ENCODE measurements at places on chromosomes 6 and 20. TPM values are rescaled to one million over a fixed set of nuclear protein-coding genes. Genes with fewer than 3 reads are reported as not detected.

Gene FAM209A
- polyA plus RNA-seq: not detected

Gene HLA-G
- polyA plus RNA-seq: 8.1 TPM

Gene ENPP5
- 4.1 TPM for polyA plus RNA-seq

Gene TGM3
- 0.91 TPM for polyA plus RNA-seq

Gene HEY2
- 16.4 TPM for polyA plus RNA-seq

Gene SLC44A4
- 0.48 TPM for polyA plus RNA-seq

Gene TREM1
- polyA plus RNA-seq: 0.24 TPM

DNA sequence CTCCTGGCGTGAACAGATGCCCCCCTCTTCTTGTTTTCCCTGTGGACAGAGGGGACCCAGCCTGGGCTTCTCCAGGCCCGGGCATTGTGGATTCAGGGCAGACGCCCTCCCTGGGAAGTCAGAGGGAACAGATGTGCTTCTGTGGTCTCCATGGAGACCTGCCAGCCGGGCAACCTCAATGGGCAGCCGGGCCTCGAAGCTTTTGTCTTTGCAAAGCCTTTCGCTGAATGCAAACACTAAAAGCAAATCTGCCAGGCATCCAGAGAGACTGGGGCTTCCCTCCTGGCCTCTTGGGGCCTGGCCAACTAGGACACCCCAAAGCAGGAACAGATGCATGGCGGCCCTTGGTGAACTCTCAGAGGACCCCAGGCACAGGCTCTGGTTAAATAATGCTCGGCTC lies 370.0 kb upstream of the SULF2 start:
- DNase-seq: no peak

DNA sequence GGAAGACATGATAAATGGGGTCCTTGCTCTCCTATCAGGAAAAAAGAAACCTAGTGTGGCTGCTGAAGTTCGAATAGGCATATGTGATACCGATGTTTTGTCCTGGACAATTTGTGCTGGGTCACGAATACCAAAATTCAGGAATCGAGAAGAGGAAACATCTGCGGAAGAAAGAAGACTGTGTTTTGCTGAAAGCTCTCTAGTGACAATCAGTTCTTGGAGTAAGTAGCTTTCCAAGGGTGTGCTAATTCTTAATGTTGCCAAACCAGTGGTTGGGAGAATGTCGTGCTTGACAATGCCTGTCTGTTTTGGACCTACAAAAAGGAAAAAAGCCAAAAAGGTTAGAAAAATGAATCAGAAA lies 956.1 kb downstream of the PHF3 start:
- DNase-seq: peak; percentile 71

- DNase-seq: no peak
Observed at GRCh38 chr20:34528921-34529297, 12.7 kb downstream of the DYNLRB1 start.

GRCh38 chr6:129239825-129240491 lies 357.0 kb downstream of the LAMA2 start:
- no peak for DNase-seq

- no peak for DNase-seq
Observed at GRCh38 chr6:34855463-34855862, 32.4 kb downstream of the TAF11 start.

- DNase-seq: no peak
Observed at GRCh38 chr6:150765067-150765764, 100.3 kb upstream of the MTHFD1L start.

DNA sequence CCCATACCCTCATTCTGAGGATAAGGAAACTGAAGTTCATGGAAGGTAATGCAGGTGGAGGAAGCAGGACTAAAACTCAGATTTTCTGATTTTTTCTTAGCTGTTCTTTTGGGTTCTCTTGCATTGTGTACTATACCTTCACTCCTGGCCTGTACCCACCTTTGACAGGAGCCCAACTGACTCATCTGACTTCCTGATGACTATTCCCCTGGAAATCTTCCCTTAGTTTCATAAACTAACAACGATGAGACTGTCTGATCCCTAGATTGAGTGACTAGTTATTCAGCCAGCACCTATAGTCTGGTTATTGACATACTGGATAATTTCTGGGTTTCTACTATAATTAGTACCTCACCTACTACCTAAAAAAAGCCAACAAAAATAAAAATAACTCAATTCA lies 10.1 kb downstream of the CRYBG1 start:
- no peak for DNase-seq

DNA sequence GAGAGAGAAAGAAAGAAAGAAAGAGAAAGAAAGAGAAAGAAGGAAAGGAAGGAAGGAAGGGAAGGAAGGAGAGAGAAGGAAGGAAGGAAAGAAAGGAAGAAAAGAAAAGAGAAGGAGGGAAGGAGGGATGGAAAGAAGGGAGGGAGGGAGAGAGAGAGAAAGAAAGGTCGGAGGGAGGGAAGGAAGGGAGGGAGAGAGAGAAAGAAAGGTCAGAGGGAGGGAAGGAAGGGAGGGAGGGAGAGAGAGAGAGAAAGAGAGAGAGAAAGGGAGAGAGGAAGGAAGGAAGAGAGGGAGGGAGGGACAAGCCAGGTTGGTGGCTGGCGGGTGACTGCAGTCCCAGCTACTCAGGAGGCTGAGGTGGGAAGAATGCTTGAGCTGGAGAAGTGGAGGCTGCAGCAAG lies 27.3 kb upstream of the ZNF184 start:
- DNase-seq: no peak

- peak; percentile 63 for DNase-seq
Observed at GRCh38 chr20:58306421-58307261, 2.9 kb upstream of the RAB22A start.

DNA sequence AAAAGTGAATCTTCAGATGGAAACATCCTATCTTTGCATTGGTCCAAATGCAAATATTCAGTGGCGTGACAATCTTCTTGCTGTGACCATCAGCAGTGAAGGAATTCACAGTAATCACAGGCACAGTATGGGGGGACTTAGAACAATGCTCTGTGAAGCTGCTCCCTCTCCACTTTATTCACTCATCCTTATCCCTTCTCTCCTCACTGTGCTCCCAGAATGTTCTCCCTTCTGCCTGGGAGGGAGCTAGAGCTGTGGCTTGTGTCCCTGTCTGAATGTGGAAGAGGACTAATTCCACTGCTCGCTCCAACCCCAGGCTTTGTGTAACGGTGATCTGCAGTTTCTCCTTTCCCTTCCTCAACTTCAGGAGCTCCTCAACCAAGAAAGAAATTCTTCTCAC lies 243.7 kb downstream of the ALDH8A1 start:
- no peak for DNase-seq
